ENCODE measurements at places on chromosomes 5 and 9.

DNA sequence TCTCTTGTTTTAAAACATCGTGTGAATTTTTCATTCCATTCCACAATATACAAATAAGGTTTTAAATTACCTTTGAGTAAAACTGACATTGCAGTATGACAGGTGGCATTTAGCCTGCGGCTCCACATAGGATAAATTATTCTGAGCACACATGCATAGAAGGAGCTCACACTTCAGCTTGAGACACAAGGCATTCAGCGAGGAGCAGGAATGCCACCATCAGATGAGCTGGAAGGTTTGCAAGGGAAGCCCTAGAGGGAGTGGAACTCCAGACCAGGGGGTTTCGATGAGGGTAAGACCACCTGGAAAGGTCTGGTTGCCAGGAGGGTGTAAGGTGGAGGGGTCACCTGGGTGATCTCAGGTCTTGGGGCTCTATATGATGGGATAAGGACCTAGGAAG is 259.0 kb upstream of the ADRA1B start:
- no peak for DNase-seq

DNA sequence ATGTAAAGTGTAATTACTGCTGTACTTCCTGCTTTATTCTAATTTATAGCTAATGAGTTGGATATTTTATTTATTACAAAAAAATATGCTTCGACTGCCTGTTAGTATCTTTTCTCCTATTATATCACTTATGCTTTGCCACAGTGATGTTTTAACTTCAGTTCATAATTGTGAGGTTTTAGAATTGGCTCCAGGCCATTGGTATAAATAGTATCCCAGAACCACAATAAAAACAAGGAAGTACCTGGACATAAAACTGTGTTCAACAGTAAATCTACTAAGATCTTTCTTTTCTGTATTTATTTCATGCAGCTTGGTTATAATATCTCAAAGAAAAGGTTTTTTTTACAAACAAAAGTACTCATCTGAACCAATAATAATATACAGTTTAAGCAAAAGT is 354.3 kb upstream of the CDH9 start:
- no peak for DNase-seq

DNA sequence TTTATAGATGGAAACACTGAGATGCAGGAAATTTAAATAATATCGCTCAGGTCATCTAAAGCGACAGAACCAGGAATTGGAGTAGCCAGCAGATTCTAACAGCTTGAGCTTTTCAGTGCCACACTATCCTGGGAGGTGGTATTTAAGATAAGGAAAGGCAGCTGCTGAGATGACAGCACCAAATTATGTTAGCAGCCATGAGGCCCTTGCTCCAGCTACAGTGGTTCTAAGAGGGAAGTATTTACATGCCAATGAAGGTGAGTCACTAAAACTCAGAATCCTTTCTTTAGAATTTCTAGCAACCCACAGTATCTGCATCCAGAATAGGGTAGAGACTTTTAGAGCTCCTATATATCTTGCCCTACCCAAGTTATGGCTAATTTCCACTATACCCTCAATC is 127.0 kb upstream of the VLDLR start:
- DNase-seq = no peak

- DNase-seq = no peak
Observed at GRCh38 chr5:149800633-149801032, 70.5 kb downstream of the PPARGC1B start.

GRCh38 chr5:151019331-151019730 is 1.1 kb upstream of the GPX3 start:
- no peak for DNase-seq

DNA sequence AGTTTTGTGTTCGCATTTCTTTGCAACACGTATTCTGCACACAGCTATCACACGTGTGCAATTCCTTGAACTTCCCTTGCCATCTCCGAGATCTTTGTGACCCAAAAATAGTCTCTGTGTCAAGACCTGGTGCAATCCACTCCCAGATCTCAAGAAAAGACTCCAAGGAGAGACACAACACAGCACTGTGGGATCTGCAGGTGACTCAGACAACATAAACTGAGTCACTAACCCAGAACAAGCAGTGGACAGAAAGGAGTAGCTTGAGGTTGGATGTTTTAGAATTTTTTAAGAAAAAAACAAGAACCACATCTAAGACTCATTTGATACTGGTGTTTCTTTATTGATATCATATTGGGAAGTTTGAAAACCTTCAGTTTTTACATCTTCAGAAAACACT is 396.9 kb downstream of the AGTPBP1 start:
- DNase-seq = no peak

DNA sequence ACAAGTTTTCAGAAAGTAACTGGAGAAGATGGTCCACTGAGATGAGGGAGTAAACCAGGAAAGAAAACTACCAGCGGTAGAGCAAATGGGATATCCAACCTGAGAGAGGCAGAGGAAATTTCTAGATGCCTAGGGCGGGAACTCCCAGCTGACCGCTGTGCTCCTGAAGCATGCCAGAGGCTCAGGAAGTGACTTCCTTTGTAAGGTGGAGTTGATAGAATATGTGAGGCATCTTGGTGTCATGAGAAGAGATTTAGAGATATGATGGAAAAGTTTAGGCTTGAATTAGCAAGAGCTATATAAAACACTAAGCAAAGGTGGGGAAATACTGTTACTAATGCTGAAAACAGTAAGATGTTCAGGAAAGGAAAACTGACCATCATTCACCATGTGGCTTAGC is 124.1 kb downstream of the C9orf152 start:
- no peak for DNase-seq

GRCh38 chr9:136624184-136624951 is 38.3 kb upstream of the EGFL7 start:
- DNase-seq = no peak

DNA sequence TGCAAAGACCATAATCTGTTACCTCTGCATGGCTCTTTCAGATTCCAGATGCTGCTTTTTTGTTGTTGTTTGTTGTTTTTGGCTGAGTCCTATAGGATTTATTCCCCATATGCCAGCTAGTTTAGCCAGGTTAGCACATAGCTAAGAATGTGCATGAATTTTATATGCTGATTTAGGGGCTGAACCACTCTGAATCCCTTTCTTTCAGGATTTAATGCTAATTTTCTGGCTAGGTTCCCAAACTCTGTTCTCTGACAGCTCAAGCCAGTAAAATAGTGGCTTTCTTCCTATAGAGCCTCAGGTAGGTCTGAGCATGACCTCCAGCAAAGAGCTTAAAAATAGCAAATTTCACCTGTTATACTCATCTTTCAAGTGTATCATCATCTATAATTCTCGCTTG is 521.4 kb downstream of the CAAP1 start:
- no peak for DNase-seq

GRCh38 chr9:135888126-135888765 is 19.1 kb downstream of the CAMSAP1 start:
- DNase-seq = no peak

- DNase-seq = no peak
Observed at GRCh38 chr5:93337138-93337537, 243.9 kb downstream of the NR2F1-AS1 start.

- DNase-seq = no peak
Observed at GRCh38 chr5:30237189-30237588, 956.3 kb upstream of the CDH6 start.

DNA sequence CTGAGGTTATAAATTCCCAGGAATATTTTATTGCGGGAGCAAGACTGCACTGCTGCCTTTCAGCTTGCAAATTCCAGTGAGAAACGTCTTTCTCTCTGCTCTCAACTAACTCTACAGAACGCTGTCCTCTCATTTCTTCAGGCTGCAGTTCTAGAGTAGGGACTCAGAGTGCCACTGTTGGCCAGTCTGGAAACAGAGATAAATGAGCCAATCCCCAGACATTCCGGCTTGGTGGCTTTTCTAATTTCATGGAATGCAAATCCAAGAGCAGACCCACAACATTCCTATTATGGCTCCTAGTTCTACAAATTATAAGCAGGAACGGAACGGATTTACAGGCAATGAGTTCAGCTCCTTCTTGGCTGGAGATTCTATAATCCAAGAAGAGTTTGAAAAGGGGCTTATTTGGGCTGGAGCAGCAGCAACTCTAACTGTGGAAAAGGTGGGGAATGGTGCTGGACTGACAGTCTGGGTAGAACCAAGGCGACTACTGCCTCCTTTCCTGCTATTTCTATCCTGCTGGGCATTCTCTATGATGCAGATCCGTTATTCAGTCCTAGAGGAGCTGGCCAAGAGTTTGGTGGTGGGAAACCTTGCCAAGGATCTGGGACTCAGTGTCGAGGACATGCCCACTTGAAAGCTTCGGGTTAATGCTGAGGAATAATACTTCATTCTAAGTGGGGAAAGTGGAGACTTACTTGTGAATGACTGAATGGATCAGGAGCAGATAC is 9.3 kb downstream of the PCDHGA12 start:
- no peak for DNase-seq

- DNase-seq = no peak
Observed at GRCh38 chr9:94300470-94301301, 27.8 kb downstream of the NUTM2F start.

- DNase-seq = no peak
Observed at GRCh38 chr9:123834889-123835562, 94.9 kb downstream of the DENND1A start.

DNA sequence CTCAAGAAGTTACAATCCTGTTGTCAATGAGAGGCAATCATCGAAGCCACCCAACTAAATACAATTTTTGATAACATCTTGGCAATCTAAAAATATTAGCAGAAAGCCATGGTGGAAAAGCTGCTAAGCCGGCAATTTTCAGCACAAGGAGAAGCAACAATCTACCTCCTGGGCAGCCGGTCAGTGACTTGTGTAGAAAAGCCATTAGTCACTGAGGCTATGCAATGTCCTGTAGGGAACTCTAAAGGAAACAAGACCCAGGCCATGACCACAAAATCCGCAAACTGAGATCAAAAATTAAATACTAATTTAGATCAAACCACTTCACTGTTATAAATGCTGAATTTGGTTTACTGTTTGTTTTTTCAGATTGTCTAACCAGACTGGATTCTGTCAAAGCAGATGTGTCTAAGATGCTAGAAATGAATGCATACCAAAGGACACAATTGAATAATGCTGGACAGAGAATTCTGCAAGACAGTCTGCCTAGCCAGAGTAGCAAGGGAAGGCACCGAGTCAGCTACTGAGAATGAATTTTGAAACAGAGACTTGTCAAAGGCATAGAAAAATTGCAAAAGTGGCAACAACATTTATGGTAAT is 384.8 kb downstream of the PRELID2 start:
- no peak for DNase-seq

DNA sequence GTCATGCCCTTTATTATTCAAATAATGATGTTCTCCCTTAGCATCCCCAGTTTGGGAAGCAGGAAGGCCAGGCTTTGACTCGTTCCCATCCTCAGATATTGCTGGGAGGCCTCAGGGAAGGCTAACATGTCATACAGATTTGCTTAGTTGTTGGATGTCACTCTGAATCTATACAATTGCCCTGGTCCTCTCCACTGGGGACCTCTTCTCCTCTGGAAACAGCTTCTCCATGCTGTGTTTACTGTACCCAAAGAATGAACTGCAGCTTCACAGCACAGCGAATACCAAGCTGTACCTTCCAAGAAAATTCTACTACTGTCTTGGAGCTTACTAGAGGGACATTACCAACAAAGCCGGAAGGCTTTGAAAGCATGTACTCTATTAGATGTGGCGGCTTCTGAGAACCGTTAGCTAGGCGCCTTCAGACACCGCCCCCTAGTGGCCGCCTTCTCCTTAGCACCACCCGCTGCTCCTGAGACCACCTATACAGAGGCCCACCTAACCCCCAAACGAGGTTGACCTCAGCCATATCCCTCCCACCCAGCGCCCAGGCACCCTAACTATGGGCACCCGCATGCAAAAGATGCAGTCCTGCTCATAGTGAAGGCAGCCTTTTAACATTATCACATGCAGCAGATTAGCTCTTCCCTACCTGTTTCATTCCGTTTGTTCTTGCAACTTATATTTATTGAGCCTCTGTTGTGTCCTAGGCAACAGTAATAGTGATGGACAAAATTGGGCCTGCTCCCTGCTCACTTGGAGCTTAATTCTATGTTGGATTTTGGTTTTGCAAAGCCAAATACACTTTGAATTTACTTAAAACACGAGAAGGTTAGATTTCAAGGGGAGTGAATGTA is 34.9 kb upstream of the FOXI1 start:
- DNase-seq = peak; percentile 9

Data from activated naive CD4-positive, alpha-beta T cell treated with Interleukin-2 at 50 U/mL for 16 hours (primary cell).